ENCODE measurements at places on chromosomes 3 and 15.

DNA sequence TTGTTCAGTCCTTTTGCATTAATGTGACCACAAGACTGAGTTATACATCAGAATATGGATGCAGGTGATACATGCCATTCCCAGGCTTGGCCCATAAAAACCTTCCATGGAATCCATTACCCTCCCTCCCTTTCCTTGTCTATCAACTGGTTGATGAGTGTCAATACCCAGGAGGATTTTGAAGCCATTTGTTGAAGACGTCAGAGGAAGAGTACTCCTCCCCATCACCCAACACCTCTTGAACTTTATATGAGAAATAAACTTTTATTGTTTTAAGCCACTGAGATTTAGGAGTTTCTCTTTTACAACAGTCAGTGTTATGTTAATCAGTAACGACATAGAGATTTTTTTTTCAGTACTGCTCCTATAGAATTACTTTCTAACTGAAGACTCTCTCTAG is 55.5 kb downstream of the P3H2 start:
- no peak for DNase-seq

GRCh38 chr3:178421069-178421468 is 115.2 kb upstream of the KCNMB2 start:
- no peak for DNase-seq

- DNase-seq: no peak
Observed at GRCh38 chr3:48475188-48475587, 28.7 kb downstream of the ATRIP start.

GRCh38 chr15:101237251-101237650 is 14.6 kb downstream of the CHSY1 start:
- no peak for DNase-seq

GRCh38 chr3:117485841-117486240 is 776.3 kb downstream of the TUSC7 start:
- no peak for DNase-seq

- DNase-seq: no peak
Observed at GRCh38 chr15:33094336-33094735, 100.2 kb downstream of the FMN1 start.

GRCh38 chr15:68112706-68113105 is 58.6 kb downstream of the PIAS1 start:
- no peak for DNase-seq

GRCh38 chr3:186589121-186589520 is 18.6 kb downstream of the DNAJB11 start:
- no peak for DNase-seq

DNA sequence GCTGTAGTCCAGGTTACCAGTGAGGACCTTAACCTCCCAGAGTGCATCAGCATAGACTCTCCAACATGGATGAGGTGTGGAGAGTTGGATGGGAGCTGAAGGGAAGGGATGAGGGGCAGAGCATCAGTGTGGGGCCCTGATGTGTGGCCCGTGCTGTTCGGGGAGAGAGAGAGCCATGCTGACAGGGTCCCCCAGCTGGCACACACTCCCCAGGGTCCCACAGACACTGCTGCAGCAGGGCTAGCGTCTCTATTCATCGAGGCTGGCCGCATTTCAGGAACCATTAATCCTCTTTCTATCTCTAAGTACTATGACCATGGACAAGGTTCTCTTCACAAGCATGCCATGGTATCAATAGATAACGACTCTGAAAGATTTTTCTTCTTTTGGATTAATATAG is 85.9 kb upstream of the PLXNA1 start:
- no peak for DNase-seq

GRCh38 chr3:38133209-38133556 is 3.7 kb downstream of the ACAA1 start:
- DNase-seq: no peak

GRCh38 chr3:12585181-12585580 is 28.3 kb downstream of the MKRN2 start:
- DNase-seq: no peak
